ENCODE measurements at places on chromosomes 3 and 15. TPM values are rescaled to one million over a fixed set of nuclear protein-coding genes. Genes with fewer than 3 reads are reported as not detected.

DNA sequence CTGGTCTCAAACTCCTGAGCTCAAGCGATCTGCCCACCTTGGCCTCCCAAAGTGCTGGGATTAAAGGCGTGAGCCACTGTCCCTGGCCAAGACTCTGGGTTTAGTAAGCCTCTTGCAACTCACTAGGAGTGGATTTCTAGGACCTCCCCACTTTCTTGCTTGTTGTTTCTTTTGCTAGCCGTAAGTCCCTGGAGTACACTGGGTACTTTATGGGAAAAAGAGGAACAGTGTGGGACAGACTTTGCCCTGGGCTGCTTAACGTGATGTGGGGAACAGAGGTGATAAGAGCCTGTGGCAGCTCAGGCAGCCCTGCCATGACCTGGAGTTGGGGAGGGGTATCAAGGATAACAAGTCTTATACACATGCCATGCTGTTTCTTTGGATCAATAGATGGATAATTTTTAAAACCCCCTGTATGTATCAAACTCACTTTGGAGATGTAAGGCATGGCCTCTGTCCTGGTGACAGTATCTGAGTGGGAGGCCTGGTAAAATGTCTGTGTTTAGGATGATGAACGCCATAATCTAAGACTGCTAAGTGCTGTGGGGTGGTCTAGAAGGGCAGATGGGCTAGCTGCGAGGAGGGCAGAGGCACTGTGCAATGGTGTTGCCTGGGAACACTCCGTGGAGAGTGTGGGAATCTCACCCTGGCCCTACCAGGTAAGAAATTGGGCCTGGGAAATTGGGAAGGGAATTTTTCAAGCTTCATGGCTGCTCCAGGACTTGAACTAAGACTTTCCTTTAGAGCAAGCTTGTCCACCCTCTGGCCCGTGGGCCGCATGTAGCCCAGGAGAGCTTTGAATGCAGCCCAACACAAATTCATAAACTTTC lies 54.8 kb downstream of the SMAD3 start:
- no peak for DNase-seq

DNA sequence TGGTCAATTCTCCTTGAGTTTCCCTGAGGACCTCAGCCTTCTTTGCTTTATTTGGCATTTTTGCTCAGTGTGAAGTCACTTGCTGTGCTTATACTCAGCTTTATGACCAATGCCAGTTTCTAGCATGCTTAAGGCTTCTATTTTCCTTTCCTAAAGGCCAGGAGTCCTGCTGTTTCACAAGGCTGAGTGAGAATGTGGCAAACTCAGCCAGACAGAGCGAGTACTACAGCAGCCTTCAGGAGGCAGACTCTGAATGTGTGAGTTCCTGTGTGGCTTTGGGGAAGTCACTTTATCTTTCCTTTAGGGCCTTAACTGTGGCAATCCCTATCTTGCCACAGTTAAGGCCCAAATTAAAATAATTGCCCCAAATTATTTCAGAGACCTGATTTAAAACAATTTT lies 213.2 kb upstream of the MRPL3 start:
- DNase-seq = no peak

DNA sequence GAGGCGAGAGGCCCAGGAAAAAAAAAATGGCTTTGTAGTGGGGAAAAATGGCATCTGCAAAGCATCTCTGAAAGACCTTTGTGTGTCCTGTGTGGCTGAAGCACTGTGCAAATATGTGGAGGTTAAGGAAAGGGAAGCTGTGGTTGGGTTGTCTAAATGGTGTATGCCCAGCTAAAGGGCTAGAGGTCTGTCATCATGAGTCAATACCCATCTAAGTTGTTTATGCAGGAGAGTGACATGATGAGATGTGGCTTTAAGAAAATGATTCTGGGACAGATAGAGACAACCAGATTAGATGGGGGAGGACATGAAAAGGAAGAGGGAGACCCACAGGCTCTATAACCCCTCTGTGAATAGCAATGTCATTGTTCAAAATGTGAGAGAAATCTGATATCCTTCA lies 280.7 kb downstream of the MFSD1 start:
- no peak for DNase-seq

DNA sequence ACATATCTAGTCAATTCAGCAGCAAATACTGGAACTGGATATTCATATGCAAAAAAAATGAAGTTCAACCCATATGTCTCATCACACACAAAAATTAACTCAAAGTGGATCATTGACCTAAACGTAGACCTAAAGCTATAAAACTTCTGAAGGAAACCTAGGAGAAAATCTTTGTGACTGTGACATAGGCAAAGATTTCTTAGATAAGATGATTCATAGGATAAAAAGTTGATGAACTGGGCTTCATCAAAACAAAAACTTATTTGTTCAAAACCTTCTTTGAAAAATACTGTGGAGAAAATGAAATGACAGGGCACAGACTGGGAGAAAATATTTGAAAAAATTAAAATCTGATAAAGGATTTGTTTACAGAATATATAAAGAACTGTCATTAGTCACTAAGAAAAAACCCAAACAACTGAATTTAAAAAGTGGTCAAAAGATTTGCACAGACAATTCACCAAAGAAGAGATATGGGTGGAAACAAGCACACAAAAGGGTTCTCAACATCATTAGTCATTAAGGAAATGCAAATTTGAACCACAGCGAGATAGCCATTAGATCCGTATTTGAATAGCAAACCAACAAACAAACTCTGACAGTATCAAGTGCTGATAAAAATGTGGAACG lies 62.8 kb downstream of the ITGB5 start:
- DNase-seq = no peak

Gene MYRIP
- 9.4 TPM for total RNA-seq
